Activated CD4-positive, alpha-beta T cell treated with anti-CD3 and anti-CD28 coated beads, Interleukin-2, amount 50 U/mL, for 48 hours (primary cell): ENCODE measurements at places on chromosomes 1 and 21.
A peak's percentile ranks its signal among the peaks of the same experiment; 100 is the strongest.

DNA sequence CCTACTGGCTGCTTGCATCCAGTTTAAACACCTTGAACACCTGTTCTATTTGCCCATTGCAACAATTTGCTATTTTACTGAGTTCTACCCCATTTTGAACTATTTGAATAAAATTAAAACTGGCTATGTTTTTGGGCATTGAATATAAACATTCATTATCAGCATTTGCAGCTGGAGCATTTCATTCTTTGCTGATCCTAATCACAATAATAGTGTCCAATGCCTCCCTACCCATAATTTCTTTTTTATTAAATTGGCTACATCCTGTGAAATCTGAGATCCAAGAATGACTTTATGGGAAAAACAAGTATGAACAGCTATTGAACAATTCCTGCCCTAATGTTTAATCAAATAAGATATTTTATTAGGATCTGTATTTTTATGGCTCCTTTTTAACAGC is 447.9 kb downstream of the PLA2G4A start:
- no peak for DNase-seq

GRCh38 chr1:59718989-59719360 is 95.8 kb upstream of the HOOK1 start:
- no peak for DNase-seq

GRCh38 chr1:116376729-116377086 is 3.7 kb downstream of the ATP1A1 start:
- DNase-seq: no peak

DNA sequence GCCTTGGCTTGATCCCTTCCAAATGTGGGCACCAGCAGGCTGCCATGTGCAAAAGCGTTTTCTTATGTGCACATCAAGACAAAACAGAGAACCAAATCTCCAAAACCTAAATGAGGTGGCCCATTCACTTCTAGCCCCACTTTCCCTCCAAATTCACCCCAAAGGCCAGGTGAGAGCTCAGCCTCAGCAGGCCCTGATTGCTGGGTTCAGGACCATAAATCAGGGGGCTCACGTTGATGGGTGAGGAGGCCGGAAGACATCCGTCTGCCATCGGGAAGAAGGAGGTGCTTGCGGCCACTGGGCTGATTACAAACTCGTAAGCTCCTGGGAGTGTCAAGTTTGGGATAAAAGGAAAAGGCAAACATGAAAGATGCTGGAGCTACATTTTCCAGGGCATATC is 86.7 kb upstream of the CLDN14 start:
- DNase-seq: no peak

- no peak for DNase-seq
Observed at GRCh38 chr1:87203904-87204303, 124.8 kb upstream of the LMO4 start.

DNA sequence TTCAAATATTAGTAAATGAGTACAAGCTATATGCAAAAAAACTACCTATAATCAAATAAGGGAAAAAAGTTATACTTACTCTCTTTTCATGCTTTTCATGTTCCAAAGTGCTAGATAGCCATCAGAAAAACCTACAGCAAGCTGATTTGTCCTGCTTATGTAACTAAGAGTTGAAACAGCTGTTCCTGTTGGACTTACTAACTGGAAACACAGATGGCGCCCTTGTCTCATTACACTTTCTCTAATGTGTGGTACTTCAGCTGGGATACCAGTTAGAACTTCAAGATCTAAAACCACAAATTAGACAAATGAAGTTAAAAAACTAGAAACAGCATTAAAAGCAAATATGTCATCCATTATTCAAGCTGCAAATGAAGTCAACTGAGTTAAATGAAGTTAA is 24.3 kb downstream of the AHCTF1 start:
- no peak for DNase-seq

- peak; percentile 6 for DNase-seq
Observed at GRCh38 chr1:29655945-29656850, 419.9 kb downstream of the PTPRU start.

DNA sequence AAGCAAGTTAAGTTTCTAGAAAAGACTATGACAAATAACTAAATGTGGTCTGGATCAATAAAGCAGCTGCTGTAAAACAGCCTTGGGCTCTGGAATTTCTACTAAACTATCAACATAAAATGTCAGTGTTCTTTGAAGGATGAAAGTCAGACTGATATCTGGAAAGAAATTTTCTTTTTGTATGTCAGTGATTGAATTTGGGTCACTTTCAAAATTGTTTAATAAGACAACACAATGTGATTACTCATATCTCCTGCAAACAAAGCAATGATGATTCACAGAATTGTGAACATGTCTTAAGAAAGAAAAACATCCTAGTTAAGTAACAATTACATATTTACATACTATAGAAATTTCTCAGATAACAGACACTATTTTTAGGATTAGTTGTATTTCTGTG is 826.4 kb downstream of the PLA2G4A start:
- DNase-seq: no peak

DNA sequence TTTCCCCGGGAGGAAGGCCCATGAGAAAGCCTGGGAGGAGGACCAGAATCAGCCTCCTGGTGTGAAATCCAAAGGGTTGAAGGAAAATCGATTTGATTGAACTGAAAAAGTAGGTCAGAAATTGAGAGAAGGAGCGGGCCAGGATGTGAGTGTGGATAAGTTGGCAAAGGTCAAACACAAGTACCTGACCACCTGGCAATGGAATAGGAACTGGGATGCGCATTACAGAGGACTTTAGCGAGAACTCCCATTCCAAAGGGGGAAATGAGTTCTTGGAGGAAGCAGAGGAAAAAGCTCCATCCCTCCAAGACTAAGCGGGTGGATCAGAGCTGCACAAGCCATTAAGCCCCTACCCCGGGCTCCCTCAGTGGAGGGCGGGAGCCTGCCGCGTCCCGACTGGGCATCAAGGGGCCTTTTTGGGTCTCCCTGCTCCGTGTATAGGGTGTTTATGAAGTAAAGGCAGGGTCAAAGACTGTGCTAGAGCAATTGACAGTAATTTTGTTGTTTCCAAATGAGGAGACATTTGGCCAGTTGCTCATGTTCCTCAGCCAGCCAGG is 56.4 kb downstream of the TGFB2 start:
- no peak for DNase-seq

DNA sequence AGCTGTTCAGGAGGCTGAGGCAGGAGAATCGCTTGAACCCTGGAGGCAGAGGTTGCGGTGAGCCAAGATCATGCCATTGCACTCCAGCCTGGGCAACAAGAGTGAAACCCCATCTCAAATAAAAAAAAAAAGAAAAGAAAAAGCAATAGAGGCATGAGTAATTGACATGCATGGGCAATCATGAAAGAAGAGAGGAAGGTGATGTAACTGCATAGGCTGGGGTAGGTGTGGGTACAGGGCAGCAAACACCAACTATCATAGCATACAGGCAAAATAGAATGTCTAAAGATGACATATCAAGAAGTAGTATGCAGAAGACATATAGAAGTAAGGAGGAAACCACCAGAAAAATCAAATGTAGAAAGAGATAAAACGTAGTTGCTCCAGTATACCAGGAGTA is 19.0 kb upstream of the MGST3 start:
- no peak for DNase-seq

DNA sequence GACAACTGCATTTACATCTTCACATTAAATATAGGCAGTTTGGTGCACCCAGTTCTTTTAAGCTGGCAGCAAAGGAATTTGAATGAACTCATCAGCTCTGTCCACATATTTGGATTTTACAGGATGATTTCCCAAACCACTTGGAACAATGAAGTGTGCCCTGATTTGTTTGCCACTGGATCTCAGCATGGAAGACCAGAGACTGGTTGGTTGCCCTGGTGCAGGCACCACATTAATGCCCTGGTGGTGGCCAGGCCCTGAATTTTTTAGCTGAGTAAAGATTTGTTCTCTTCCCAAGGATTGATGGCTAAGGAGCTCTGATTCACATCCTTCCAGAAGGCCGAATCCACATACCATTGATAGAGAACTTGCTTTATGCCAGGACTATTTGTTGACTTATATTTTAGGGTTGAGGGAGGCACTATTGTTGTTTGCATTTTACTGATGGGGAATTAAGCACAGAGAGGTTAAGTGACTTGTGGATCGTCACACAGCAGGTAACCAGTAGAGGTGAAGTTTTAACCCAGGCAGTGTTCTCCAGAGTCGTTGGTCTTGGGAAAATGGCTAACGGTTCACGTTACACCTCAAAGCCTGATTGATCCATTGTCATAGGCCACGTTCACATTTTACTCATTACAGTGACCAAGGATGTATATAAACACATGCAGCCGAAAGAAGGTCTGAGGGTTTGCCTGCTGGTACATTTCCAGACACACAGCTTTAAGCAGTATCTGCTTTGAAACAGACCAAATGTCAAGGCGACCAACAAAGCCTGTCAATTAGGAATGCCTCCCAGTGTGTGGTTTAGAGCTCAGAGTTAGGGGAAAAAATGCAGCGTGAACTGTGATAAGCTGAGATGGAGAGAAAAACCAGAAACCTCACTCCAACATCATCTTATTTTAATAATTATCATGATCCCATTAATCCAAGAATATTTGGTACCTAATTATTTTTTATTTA is 50.7 kb downstream of the KAZN start:
- no peak for DNase-seq

- no peak for DNase-seq
Observed at GRCh38 chr21:38494251-38494642, 4.0 kb downstream of the ERG start.

- DNase-seq: no peak
Observed at GRCh38 chr1:236978740-236979139, 25.5 kb downstream of the MT1HL1 start.

DNA sequence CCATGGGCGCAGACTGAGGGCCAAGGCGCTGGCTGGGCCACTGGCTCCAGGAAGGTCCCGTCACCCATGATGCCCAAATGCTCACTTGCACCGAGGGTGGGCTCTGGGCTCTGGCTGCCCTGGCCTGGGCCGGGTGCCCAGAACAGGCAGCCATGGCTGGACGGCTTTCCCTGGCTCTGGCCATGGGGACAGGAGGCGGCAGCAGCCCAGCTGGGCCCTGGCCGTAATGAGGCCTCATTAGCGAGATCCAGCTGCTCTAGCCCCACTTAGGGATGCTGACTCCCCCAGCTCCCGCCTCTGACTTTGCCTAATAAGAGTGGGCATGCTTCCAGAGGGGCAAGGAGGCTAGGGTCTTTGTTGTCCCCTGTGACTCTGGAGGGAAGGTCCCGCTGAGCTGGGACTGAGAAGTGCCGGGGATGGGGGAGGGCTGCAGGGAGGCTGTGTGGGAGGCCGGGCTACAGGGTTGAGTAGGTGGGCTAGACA is 11.8 kb downstream of the SLC6A9 start:
- DNase-seq: no peak

GRCh38 chr1:234619794-234620247 is 9.8 kb upstream of the IRF2BP2 start:
- DNase-seq: no peak

DNA sequence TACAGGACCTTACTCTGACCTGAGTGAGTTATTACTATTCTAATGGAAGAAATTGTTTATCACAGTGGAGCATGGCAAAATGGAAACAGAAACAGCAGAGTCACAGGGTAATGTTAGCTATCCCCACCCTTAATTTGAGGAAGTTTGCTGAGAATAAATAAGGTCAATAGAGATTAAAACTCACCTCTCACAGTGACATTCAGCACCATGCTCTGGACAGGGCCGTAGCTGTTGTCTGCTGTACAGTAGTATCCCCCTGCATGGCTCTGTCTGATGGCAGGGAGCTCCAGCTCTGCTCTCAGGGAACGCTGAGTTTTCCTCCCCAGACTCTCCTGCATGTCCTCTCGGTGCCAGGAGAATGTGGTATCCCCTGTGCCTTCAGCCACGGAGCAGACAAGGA is 11.9 kb downstream of the FCRL4 start:
- no peak for DNase-seq

DNA sequence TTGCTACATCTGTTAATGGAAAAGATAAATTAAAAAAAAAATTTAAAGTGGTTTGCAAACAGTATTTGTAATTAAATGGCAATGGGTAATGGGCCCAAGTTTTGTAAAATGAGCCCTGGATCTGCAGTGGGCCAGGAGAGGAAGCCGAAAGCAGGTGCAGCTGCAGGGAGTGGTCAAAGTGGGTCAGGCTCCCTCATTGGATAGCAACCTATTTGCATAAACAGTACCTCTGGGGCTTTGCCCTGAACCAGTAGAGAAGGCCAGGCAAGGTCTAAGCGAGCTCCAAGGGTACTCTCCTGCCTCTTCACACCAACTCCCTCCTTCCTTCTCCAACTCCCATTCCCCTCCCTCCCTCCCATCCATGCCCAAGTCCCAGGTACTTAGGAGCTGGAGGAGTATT is 138.9 kb downstream of the HMGB4 start:
- DNase-seq: no peak

- DNase-seq: no peak
Observed at GRCh38 chr1:152842556-152842955, at the start of gene LCE6A. Gene LCE6A, plus strand, starts transcription at chr1:152842856. Its CDS starts 665 bp downstream, at chr1:152843521.

DNA sequence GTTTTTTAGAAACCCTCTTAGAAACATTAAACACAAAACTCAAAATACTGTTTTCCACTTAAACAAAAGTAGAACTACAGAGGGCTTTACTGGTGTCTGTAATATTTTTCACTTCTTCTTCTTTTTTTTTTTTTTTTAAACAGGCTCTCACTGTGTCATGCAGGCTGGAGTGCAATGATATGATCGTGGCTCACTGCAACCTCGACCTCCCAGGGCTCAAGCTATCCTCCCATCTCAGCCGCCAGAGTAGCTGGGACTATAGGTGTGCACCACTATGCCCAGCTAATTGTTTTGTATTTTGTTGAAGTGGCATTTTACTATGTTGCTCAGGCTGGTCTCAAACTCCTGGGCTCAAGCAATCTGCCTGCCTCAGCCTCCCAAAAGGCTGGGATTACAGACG is 194.8 kb downstream of the DAB1 start:
- no peak for DNase-seq

DNA sequence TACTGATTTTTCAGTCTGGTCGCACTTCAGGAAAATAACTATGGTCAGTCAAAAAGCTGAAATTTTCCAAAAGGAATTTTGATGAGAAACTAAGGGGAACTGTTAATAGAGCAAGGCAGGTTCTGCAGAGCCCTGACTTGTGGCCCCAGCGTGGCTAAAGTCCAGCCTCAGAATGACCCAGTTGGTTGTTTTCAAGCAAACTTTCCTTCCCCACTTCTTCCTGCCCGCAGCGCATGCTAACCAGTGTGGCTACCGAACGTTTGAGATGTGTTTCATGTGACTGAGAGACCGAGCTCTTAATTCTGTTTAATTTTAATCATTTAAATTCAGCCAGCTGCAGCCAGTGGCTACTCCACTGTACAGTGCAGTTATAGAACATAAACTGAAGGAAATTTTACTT is 6.2 kb upstream of the IL10RB start:
- DNase-seq: no peak

- no peak for DNase-seq
Observed at GRCh38 chr1:95730986-95731385, 497.0 kb downstream of the RWDD3 start.

DNA sequence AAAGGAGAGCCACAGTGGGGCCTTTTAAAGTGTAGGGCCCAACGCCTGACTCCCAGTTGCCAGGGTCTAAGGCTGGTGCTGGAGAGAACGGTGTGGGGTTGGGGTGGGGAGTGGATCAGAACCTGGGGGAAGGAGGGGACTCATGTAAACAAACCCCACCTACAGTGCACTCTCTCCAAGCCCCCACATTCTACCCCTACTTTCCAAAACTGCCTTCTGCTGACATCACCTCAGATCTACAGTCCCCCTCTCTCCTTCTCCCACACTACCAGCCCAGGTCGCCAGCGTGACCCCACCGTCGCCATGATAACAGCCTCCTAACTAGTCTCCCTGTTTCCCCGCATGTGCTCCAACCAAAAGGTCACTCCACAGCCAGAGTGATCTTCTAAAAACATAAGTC is 26.6 kb downstream of the TNNT2 start:
- DNase-seq: no peak

- no peak for DNase-seq
Observed at GRCh38 chr21:17414766-17415165, 98.1 kb upstream of the CXADR start.
